Glomerular endothelial cell (primary cell): ENCODE measurements at places on chromosomes 1 and 21. TPM values are rescaled to one million over a fixed set of nuclear protein-coding genes. Genes with fewer than 3 reads are reported as not detected.

- DNase-seq, result no peak
Observed at GRCh38 chr1:196115646-196116045, 492.6 kb downstream of the KCNT2 start.

GRCh38 chr1:99438656-99439230 lies 174.5 kb downstream of the PLPPR4 start:
- DNase-seq, result no peak

GRCh38 chr1:94648225-94649007 lies 106.9 kb upstream of the F3 start:
- peak; percentile 10 for DNase-seq

DNA sequence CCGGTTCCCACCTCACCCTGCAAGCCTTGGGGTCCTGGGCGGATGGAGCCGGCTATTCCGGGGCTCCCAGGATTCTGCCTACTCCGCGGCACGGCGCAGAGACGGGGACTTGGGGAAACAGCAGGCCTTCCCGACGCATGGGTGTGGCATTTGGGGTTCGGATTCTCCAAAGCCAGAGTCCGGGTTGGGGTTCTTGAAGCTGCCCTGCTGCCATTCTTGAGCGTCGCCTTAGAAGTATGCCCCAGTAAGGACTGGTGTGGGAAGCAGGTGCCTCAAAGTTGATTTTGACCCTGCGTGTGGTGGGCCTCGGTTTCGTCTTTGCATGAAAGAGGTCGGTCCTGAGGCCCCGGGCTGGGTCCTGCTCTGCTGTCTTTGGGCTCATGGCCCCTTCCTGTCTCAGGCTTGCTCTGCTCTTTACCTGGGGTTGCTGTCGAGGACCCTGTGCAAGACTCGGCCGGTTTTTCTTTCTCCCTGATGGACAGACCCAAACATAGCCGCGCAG lies 696 bp downstream of the GUK1 start:
- DNase-seq, result no peak

DNA sequence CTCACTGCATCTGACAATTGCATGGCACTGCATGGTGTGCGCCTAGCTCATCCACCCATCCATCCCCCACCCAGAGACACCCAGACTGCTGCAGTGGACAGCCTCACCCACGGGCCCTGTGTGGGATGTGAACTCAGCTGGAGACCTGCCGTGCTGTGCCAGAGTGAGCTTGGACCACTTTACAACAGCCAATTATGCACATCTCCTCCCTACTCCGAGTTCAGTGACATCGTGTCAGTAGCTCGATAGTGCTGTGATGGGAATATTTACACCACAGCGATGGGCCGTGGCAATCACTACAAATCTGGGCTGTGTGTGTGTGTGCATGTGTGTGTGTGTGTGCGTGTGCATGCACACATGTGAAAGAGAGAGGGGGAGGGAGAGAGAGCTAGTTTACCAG lies 42.5 kb downstream of the TMEM51 start:
- no peak for DNase-seq

- DNase-seq, result no peak
Observed at GRCh38 chr1:44554706-44555105, 119.6 kb downstream of the TMEM53 start.

- DNase-seq, result no peak
Observed at GRCh38 chr1:18484721-18485120, 4.0 kb downstream of the KLHDC7A start.

- DNase-seq, result no peak
Observed at GRCh38 chr1:236281198-236281653, 532 bp downstream of the ERO1B start.

- DNase-seq, result no peak
Observed at GRCh38 chr21:36005018-36005417, 55.3 kb downstream of the SETD4 start.

- no peak for DNase-seq
Observed at GRCh38 chr1:210213335-210213734, 19.3 kb upstream of the SERTAD4 start.

GRCh38 chr1:207004931-207005830 lies 27.4 kb downstream of the C1orf116 start:
- no peak for DNase-seq

Gene AMY1C
- total RNA-seq, result not detected in 2 replicates

Gene SLC2A5
- total RNA-seq, result 0.18 TPM in 1 of 2 replicates, not detected in the other

Gene SLAMF7
- not detected in 2 replicates for total RNA-seq

Gene TMEM51
- 36.6 and 46.2 TPM in 2 replicates for total RNA-seq

Gene ERVH48-1
- total RNA-seq, result not detected in 2 replicates

Gene TTC39A
- total RNA-seq, result 2.6 and 7.2 TPM in 2 replicates

Gene BCL2L15
- total RNA-seq, result 0.10 and 0.23 TPM in 2 replicates

Gene CFHR3
- total RNA-seq, result not detected in 2 replicates

Gene NCMAP
- not detected in 2 replicates for total RNA-seq
